ENCODE measurements at places on chromosomes 2 and 18.

GRCh38 chr2:105385731-105386540 is 12.9 kb downstream of the FHL2 start:
- peaks cover 95% of the 10 kb centered on the region for H3K4me1 ChIP-seq
- H3K4me3 ChIP-seq: no peak overlapping the region
- H3K27me3 ChIP-seq: no peaks in the 10 kb centered on the region

DNA sequence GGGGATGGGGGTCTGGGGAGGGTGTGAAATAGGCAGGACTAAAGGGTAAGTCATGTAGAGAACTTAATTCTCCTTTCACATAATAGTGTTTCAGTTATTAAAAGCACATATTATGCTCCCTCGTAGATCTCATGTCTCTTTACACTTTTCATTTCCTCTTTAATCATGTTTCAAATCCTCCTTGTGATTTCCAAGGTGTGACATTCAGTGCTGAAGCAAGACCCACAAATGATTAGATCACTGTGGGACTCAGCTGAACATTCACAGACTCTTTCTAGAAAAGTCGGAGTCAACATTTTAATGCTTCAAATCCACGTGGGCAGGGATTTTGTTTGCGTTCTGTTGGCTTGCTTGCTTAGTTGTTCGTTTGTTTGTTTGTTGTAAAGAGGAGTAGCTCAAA is 34.7 kb upstream of the CALCRL start:
- no peak overlapping the region for H3K4me3 ChIP-seq
- no peak overlapping the region for H3K27ac ChIP-seq
- peaks cover 25% of the 10 kb centered on the region for H3K36me3 ChIP-seq
- no peaks in the 10 kb centered on the region for H3K4me1 ChIP-seq
- DNase-seq: no peak

DNA sequence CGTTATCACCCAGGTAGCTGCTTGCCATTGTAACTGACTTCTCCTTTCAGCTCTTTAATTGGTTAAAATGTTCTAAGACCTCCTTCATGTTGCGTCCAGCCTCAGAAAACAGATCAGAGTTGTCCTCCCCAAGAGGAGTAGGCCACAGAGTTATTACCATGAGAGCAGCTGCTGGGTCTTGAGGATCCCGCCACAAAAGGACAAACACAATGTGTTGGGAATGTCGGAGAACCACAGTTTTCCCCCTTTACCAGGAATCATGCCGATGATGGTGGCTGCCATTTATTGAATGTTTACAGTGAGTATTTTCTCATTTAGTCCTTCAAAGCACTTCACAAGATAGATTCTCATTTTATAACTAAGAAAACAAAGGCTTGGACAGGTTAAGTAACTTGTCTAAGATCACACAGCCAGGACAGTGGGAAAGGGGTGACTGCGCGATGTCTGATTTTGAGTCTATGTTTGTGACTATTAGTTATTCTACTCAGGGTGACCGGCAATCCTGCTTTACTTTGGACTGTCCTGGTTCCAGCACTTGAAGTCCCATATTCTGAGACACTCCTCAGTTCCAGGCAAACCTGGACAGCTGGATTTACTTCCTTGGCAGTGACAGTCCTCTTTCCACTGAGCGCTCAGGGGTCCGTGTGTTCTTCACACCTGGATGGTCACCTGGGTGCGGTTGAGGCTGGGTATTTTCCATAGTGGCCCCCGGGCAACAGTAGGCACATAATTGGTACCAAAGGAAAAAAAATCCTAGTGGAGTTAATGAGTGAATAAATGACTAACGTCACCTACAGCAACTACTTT is 93.6 kb downstream of the LIPG start:
- no peak for DNase-seq
- no peaks in the 10 kb centered on the region for H3K4me1 ChIP-seq
- no peak overlapping the region for H3K4me3 ChIP-seq
- no peaks in the 10 kb centered on the region for H3K27me3 ChIP-seq

DNA sequence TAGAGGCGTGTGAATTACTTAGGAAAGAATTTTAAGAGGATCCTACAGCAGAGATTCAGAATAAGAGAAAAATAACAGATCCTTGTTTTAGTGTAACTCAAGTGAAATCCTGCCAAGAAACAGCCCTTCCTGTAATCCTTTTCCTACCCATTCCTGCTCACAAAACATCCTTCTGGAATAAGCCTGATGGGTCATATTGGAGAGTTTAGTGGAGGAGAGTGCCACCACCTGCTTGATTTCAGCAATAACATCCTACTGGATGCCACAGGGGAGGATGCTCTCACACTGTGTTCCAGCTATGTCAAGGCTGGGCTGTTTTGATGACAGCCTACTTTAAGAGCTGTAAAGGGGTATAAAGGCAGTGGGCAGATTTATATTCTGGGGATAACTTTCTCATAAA is 54.8 kb upstream of the CCDC178 start:
- H3K4me1 ChIP-seq: no peaks in the 10 kb centered on the region
- no peaks in the 10 kb centered on the region for H3K36me3 ChIP-seq
- H3K27me3 ChIP-seq: no peaks in the 10 kb centered on the region
- H3K4me3 ChIP-seq: no peak overlapping the region
- H3K27ac ChIP-seq: no peak overlapping the region
- DNase-seq: no peak

DNA sequence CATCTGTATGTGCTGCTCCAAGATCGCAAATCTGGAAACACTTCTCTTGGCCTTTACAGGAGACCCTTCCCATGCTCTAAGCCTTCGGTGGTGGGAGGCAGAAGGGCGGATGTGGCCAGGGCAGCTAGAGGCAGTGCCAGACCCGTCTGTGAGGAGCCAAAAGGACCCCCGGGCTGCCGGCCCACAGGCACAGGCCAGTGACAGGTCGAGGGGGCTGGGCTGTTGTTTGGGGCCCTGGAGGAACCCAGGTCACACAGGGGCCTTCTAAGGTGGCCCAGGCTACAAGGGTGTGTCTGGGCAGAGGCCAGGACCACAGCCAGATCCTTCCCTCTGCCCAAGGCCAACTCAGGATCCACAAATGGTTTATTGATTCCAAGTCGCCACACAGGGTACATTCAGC is 49.4 kb downstream of the SLC66A2 start:
- H3K36me3 ChIP-seq: peaks cover 9% of the 10 kb centered on the region
- H3K4me1 ChIP-seq: no peaks in the 10 kb centered on the region
- H3K4me3 ChIP-seq: no peak overlapping the region
- no peak for DNase-seq

- H3K4me3 ChIP-seq: peak overlapping the region; percentile 1
- H3K27ac ChIP-seq: peak overlapping the region; percentile 68
These were observed 47.6 kb upstream of the GPC1 start for GRCh38 chr2:240387669-240388358.

DNA sequence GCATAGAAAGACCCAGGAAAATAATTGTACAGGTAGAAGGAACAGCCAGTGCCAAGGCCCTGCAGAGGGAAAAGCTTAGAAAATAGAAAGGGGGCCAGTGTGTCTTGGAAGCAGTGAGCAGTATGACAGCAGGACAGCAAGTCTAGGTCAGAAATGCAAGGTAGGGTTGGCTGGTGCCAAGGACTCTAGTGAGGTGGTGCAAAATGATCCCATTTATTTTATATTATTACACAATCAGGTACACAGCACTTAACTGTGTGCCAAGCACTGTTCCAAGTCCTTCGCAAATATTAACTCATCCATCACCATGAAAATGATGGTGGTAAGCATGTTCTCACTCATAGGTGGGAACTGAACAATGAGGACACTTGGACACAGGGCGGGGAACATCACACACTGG is 100.0 kb downstream of the AQP4 start:
- H3K36me3 ChIP-seq: no peaks in the 10 kb centered on the region
- H3K4me3 ChIP-seq: no peak overlapping the region
- no peaks in the 10 kb centered on the region for H3K4me1 ChIP-seq
- no peak for DNase-seq

DNA sequence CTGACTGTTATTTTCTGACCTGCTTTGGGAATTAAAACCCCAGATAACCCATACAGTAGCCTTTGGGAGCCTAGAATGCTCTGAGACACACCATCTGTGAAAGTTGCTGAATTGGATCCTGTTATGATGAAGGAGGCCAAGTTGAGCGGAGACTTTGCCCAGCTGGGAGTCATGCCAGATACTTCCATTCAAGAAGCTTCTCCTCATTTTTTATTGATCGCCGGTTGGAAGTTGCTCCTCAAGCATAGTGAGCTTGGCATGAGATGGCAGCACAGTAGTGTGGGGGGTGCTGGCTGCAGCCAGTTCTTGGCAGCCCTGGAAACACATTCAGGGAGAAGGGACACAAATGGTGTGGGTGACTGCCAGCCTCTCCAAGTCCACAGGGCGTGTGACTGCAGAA is 270.7 kb upstream of the NRP2 start:
- H3K36me3 ChIP-seq: no peaks in the 10 kb centered on the region
- H3K4me1 ChIP-seq: peaks cover 9% of the 10 kb centered on the region
- no peak overlapping the region for H3K27ac ChIP-seq
- H3K4me3 ChIP-seq: no peak overlapping the region

- H3K4me3 ChIP-seq: no peak overlapping the region
- DNase-seq: no peak
- no peaks in the 10 kb centered on the region for H3K27me3 ChIP-seq
These were observed 488.2 kb downstream of the PARD3B start for GRCh38 chr2:205033431-205033830.

DNA sequence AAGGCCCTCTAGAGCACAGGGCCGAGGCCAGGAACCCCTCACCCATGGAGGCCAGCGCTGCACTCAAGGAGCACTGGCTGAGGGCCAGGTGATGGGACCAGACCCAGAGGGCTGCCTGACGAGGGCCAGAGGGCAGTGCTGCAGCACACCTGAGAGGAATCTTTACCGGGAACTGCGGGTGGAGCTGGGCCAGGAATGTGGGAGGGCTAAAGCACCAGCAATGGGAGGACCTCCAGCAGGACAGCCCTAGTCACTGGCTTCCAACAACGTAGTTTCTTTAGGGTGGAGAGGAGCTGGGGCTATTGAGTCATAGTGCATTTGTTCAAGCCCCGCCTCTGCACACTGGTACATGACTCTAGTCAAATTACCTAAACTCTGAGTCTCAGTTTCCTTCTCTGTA is 143.4 kb downstream of the TMEM17 start:
- H3K27me3 ChIP-seq: no peaks in the 10 kb centered on the region
- H3K27ac ChIP-seq: no peak overlapping the region
- H3K4me3 ChIP-seq: no peak overlapping the region
- DNase-seq: no peak
- H3K36me3 ChIP-seq: no peaks in the 10 kb centered on the region

DNA sequence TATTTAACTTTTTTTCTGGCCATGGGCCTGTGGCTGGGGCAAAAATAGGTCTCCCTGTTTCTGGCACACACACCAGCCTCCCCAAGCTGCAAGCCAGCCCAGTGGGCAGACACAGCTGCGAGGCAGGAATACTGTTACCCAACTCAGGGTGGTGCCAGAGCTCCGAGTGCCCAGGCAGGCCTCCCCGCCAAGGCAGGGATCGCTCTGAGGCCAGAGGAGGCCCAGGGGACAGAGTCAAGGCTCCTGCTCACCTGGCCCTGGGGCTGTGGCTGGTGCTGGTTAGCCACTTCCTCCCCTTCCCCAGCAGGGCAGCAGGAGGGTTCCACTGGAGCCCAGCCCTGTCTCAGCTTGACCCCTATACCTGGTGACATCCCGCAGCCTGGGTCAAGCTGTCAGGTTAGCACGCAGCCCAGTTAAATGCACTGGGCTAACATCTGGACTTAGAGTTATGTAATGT is 67.1 kb upstream of the EPAS1 start:
- no peak overlapping the region for H3K4me3 ChIP-seq
- H3K4me1 ChIP-seq: peaks cover 23% of the 10 kb centered on the region
- H3K27me3 ChIP-seq: no peaks in the 10 kb centered on the region
- H3K36me3 ChIP-seq: no peaks in the 10 kb centered on the region
- H3K27ac ChIP-seq: peak overlapping the region; percentile 70

DNA sequence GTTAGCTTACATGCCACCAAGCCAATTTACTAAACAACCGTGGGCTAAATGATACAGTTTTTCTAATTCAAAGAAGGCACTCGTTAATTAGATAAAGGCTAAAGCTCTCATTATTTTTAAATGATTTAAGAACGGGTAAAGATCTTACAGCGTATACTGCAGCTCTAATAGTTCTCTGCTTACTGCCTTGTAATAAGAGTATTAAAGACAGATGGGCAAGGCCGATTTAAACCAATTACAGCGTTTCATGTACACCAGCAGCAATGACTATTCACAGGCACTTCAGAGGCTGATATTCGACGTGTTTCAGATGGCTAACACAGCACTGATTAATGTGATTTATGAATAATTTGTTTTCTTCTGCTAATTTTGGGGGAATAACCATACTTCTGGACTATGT is 259.3 kb downstream of the ZNF407 start:
- DNase-seq: no peak
- no peak overlapping the region for H3K4me3 ChIP-seq
- no peaks in the 10 kb centered on the region for H3K4me1 ChIP-seq
- H3K27ac ChIP-seq: no peak overlapping the region

- no peak overlapping the region for H3K27ac ChIP-seq
- DNase-seq: no peak
- H3K4me3 ChIP-seq: peak overlapping the region; percentile 62
- H3K27me3 ChIP-seq: peaks cover 27% of the 10 kb centered on the region
- no peaks in the 10 kb centered on the region for H3K36me3 ChIP-seq
These were observed 181.6 kb downstream of the BCL2 start for GRCh38 chr18:63137999-63138435.

- no peaks in the 10 kb centered on the region for H3K36me3 ChIP-seq
- H3K4me1 ChIP-seq: no peaks in the 10 kb centered on the region
- DNase-seq: no peak
- H3K27ac ChIP-seq: no peak overlapping the region
These were observed 244.3 kb downstream of the METTL4 start for GRCh38 chr18:2326999-2327398.

DNA sequence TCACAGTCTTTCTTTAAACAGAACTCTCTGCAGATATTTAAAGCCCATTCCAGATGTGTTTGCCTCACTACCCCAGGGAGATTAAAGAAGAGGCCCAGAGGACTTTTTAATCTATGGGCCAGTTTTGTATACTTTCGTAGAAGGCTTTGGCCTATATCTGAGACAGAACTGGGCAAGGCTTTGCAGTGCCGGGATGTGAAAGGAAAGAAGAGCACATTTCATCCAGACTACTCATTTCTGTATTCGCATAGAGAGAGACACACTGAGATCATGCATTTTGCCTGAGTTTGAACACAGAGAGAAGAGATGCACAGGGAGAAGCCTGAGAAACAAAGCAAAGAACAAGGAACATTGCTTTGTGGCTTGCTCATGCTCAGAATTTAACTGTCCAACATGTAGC is 54.9 kb upstream of the SLC5A7 start:
- no peak overlapping the region for H3K27ac ChIP-seq
- H3K27me3 ChIP-seq: no peaks in the 10 kb centered on the region
- no peaks in the 10 kb centered on the region for H3K36me3 ChIP-seq
- DNase-seq: no peak
- no peak overlapping the region for H3K4me3 ChIP-seq
- no peaks in the 10 kb centered on the region for H3K4me1 ChIP-seq

GRCh38 chr2:27264753-27265535 is 2.1 kb upstream of the SLC30A3 start:
- no peaks in the 10 kb centered on the region for H3K4me1 ChIP-seq
- no peaks in the 10 kb centered on the region for H3K36me3 ChIP-seq
- DNase-seq: peak; percentile 96
- no peak overlapping the region for H3K27ac ChIP-seq
- H3K27me3 ChIP-seq: peaks cover 82% of the 10 kb centered on the region

GRCh38 chr2:201249889-201250288 is 10.4 kb upstream of the CASP8 start:
- no peak overlapping the region for H3K4me3 ChIP-seq
- H3K36me3 ChIP-seq: no peaks in the 10 kb centered on the region
- no peak overlapping the region for H3K27ac ChIP-seq
- H3K27me3 ChIP-seq: no peaks in the 10 kb centered on the region

- no peak for DNase-seq
- H3K4me1 ChIP-seq: peaks cover 44% of the 10 kb centered on the region
- no peaks in the 10 kb centered on the region for H3K27me3 ChIP-seq
- no peaks in the 10 kb centered on the region for H3K36me3 ChIP-seq
- H3K4me3 ChIP-seq: no peak overlapping the region
These were observed 335.8 kb downstream of the TNS1 start for GRCh38 chr2:217667035-217667434.

Data from osteoblast (primary cell).